Osteocyte (in vitro differentiated cells): ENCODE measurements at places on chromosomes 6 and 20. TPM values are rescaled to one million over a fixed set of nuclear protein-coding genes. Genes with fewer than 3 reads are reported as not detected.

Gene HSPA12B
- total RNA-seq = not detected in 2 replicates

Gene BTN1A1
- total RNA-seq = not detected in 2 replicates

Gene MCHR2
- total RNA-seq = not detected in 2 replicates

Gene NOTCH4
- total RNA-seq = 0.83 and 1.5 TPM in 2 replicates

DNA sequence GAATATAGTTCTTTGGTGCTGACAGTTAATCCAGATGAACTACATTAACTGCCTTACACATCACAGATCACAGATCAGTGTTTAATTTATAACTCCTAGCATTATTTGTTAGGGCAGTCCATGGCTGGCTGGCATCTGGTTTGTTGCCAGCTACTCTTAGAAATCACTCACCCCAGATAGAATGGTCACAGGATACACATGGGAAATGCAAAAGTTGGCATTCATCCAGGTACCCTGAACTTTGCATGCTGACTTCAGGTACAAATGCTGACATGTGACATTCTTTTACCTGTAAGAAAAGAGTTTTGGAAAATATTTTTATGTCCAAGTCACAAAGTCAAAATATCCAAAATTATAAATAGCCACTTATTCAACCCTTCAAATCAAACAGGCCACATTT, 20.2 kb downstream of the FBXL4 start:
- H3K36me3 ChIP-seq = peaks cover 16% of the 10 kb centered on the region
- H3K4me3 ChIP-seq = no peak overlapping the region
- H3K27me3 ChIP-seq = no peaks in the 10 kb centered on the region

- no peaks in the 10 kb centered on the region for H3K36me3 ChIP-seq
- H3K27me3 ChIP-seq = peaks cover 3% of the 10 kb centered on the region
- DNase-seq = no peak
Observed at GRCh38 chr6:159833556-159833955, 33.5 kb downstream of the PNLDC1 start.

DNA sequence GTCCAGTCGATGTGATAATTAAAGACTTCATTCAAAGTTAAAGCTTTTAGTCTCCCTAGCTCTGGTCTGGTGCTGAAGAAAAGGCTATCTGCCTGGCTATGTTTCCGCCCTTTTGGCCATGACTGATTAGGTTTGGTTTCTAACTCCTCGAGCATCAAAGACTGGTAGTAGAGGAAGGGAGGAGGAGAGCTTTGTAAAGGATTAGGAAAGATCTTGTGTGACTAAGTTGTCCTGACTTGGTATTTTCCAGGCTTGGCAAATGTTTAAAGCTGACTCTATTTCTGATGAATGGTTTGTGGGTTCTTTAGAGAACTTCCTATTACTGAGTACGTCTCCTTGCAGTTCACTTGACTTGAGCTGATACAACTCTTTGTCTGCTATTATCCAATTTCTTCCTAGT, 312.9 kb downstream of the GJA1 start:
- no peak overlapping the region for H3K4me3 ChIP-seq
- no peak for DNase-seq
- no peaks in the 10 kb centered on the region for H3K4me1 ChIP-seq
- no peak overlapping the region for H3K27ac ChIP-seq
- H3K27me3 ChIP-seq = no peaks in the 10 kb centered on the region

- H3K27me3 ChIP-seq = no peaks in the 10 kb centered on the region
- H3K27ac ChIP-seq = no peak overlapping the region
- peaks cover 7% of the 10 kb centered on the region for H3K4me1 ChIP-seq
- no peak for DNase-seq
Observed at GRCh38 chr6:131022691-131023090, 40.4 kb downstream of the EPB41L2 start.

DNA sequence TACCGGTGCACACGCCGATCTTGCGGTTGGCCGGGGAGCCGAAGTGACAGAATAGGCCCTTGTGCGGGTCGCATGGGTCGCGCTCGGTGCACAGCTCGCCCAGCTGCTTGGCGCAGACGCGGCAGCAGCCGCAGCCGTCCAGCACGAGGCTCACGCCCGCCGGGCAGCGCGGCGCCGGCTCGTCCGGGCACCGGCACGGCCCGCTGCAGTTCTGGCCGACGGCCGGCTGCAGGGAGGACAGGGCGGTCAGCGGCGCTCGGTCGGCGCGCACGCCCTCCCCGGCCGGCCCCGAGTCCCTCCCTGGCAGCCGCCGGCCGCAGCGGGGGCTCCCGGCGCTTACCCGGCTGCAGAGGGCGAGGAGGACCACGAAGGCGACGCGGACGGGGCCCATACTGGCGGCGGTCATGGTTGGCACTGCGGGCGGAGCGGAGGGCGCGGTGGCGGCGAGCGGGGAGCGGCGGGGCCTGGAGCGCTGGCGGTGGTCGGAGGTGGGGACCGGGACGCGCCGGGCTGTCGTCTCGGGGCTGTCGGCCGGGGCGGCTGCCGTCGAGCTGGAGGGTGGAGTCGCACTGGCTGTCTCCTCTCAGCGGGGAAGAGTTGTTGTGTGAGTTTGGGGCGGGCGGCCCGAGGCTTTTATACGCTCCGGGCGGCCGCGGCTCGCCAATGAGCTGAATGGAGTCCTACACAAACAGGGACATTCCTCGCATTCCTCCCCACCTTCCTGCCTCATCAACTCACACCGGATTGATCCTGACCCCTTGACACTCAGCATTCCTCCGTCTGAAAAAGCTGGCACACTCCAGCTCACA, at the start of gene CCN2:
Gene CCN2 (minus strand): TSS at position 606 of the 809 bp plus-strand sequence. CDS start 200 bp downstream, at position 406.
- H3K27ac ChIP-seq = peak within 1 kb of the TSS; percentile 96
- peak within 1 kb of the TSS; percentile 93 for H3K4me3 ChIP-seq
- H3K27me3 ChIP-seq = no peaks in the 10 kb centered on the region

GRCh38 chr6:17714879-17715851, 8.4 kb upstream of the NUP153 start:
- no peaks in the 10 kb centered on the region for H3K27me3 ChIP-seq
- H3K4me1 ChIP-seq = peaks cover 29% of the 10 kb centered on the region
- H3K27ac ChIP-seq = peak overlapping the region; percentile 88
- H3K4me3 ChIP-seq = no peak overlapping the region
- H3K36me3 ChIP-seq = no peaks in the 10 kb centered on the region
